ENCODE measurements at places on chromosomes 3 and 15. TPM values are rescaled to one million over a fixed set of nuclear protein-coding genes. Genes with fewer than 3 reads are reported as not detected.

OR5H1 gene
- not detected for total RNA-seq

CAND2 gene
- total RNA-seq, result 12.0 TPM

DNA sequence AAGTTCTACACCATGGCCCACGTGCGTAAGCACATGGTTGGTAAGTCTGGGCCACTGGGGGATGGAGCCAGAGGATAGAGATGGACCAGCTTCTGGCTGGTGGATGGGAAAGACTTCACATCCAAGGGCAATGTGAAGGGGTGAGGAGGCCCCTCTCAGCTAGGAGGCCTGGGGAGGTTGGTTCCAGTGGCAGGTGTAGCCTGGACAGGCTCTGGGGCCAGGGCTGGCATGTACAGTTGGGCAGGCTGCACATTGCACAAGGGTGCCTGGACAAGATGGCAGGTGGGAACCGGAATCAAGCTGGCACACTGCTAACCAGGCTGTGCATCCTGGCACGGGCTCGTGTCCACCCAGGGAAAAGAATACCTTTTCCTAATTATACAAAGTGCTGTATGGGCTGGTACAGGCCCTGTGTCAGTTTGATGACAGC lies 8.1 kb downstream of the ZBTB47 start:
- no peaks in the 10 kb centered on the region for H3K27me3 ChIP-seq
- peaks cover 3% of the 10 kb centered on the region for H3K4me1 ChIP-seq
- H3K27ac ChIP-seq, result no peak overlapping the region
- H3K4me3 ChIP-seq, result no peak overlapping the region

IQCB1 gene
- 69.4 TPM for total RNA-seq

CMTM6 gene
- total RNA-seq, result 28.6 TPM

GRCh38 chr3:178686826-178687225 lies 150.6 kb downstream of the KCNMB2 start:
- H3K36me3 ChIP-seq, result no peaks in the 10 kb centered on the region
- no peaks in the 10 kb centered on the region for H3K4me1 ChIP-seq
- DNase-seq, result no peak
- no peaks in the 10 kb centered on the region for H3K27me3 ChIP-seq
- no peak overlapping the region for H3K4me3 ChIP-seq

ANP32A gene
- 101 TPM for total RNA-seq

- no peak overlapping the region for H3K4me3 ChIP-seq
- no peak overlapping the region for H3K27ac ChIP-seq
- no peak for DNase-seq
These were observed 457.4 kb downstream of the SHQ1 start for GRCh38 chr3:72390841-72391240.

- H3K27ac ChIP-seq, result no peak overlapping the region
- H3K4me3 ChIP-seq, result no peak overlapping the region
- no peaks in the 10 kb centered on the region for H3K27me3 ChIP-seq
- no peaks in the 10 kb centered on the region for H3K4me1 ChIP-seq
- DNase-seq, result no peak
- no peaks in the 10 kb centered on the region for H3K36me3 ChIP-seq
These were observed 105.0 kb upstream of the GOLGA6L6 start for GRCh38 chr15:20646529-20647142.

GRCh38 chr3:127991251-127991650 lies 61.0 kb upstream of the SEC61A1 start:
- H3K4me1 ChIP-seq, result no peaks in the 10 kb centered on the region
- DNase-seq, result no peak
- H3K4me3 ChIP-seq, result no peak overlapping the region
- no peaks in the 10 kb centered on the region for H3K36me3 ChIP-seq

ANKUB1 gene
- 1.0 TPM for total RNA-seq

- H3K4me1 ChIP-seq, result no peaks in the 10 kb centered on the region
- H3K27ac ChIP-seq, result no peak overlapping the region
- H3K4me3 ChIP-seq, result no peak overlapping the region
- DNase-seq, result no peak
These were observed 49.8 kb downstream of the SPATA12 start for GRCh38 chr3:57110214-57110613.

DNA sequence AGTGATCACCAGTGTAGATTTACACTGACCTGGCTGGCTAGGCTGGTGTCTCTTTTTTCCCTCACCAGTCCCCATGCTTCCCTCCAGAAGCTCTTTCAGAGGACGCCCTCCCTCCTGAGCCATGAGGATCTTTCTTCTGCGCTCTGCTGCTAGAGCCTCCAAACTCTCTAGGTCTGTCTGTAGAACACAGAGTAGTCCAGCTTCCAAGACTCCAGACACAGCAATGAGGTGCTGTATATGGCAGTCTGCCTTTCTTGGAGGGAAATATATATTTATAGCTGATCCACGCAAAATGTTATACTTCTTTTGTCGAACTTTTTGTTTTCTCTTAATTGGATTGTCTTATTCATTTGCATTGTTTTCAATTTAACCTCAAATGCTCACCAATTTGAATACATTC lies 1121.8 kb downstream of the ROBO2 start:
- H3K4me1 ChIP-seq, result no peaks in the 10 kb centered on the region
- no peaks in the 10 kb centered on the region for H3K27me3 ChIP-seq
- DNase-seq, result no peak
- H3K27ac ChIP-seq, result no peak overlapping the region

GOLGA6L7 gene
- not detected for total RNA-seq

DNA sequence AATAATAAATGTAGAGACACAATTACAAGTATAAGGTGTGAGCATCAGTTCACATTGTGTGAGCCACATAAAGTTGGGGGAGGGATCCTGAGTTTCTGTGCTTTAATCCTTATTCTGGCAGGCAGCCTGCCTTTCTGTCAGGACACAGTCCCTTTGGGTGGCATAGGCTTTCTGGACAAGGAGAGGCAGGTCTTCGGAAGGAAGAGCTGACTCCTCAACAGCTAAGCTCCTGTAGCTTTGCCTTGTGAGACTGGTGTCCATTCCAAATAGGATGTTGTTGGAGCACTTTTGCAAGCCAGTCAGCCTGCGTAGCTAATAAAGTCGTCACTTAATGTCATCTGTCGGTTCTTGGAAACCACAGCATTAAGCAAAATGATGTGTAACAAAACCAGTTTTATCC lies 151.9 kb upstream of the MCTP2 start:
- H3K27ac ChIP-seq, result no peak overlapping the region
- H3K27me3 ChIP-seq, result no peaks in the 10 kb centered on the region
- no peak for DNase-seq
- no peak overlapping the region for H3K4me3 ChIP-seq

DNA sequence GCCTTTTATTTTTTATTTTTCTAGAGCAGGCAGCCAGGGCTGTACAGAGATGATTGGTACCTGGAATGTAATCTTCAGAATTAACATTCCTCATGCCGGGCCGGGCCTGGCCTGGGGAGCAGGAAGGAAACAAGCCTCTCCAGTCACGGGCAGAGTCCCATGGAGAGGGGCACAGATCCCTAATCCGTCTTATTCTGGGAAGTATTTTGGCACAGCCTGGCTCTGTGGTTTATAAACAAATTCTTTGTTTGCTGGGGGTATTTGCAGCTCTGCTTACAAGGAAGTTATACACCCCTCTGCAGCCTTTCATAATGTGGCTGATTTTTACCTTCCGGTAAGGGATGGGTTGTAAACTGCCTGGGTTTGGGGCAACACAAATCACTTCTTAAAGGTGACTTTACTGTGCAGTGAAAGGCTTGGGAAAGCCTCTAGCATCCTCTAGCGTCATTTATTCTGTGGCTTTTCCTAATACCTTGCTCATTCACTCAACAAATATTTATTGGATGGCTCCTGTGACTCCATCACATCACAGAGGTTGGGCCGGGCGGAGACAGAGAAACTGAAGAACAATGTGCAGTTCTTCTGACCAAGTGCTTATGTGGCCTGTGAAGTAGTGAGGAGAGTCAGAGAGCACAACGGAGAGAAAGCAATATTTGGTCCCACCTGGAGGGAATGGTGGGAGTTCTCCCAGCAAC lies 2.7 kb downstream of the SLC6A20 start:
- no peaks in the 10 kb centered on the region for H3K36me3 ChIP-seq
- no peak for DNase-seq
- no peak overlapping the region for H3K4me3 ChIP-seq
- H3K27me3 ChIP-seq, result no peaks in the 10 kb centered on the region
- no peaks in the 10 kb centered on the region for H3K4me1 ChIP-seq

RARB gene
- total RNA-seq, result 17.1 TPM

MOBP gene
- total RNA-seq, result 0.43 TPM

PTH1R gene
- 0.51 TPM for total RNA-seq

Measured in uterus (tissue), 4 donors.